Mammary epithelial cell (primary cell): ENCODE measurements at places on chromosomes 7 and 10.

DNA sequence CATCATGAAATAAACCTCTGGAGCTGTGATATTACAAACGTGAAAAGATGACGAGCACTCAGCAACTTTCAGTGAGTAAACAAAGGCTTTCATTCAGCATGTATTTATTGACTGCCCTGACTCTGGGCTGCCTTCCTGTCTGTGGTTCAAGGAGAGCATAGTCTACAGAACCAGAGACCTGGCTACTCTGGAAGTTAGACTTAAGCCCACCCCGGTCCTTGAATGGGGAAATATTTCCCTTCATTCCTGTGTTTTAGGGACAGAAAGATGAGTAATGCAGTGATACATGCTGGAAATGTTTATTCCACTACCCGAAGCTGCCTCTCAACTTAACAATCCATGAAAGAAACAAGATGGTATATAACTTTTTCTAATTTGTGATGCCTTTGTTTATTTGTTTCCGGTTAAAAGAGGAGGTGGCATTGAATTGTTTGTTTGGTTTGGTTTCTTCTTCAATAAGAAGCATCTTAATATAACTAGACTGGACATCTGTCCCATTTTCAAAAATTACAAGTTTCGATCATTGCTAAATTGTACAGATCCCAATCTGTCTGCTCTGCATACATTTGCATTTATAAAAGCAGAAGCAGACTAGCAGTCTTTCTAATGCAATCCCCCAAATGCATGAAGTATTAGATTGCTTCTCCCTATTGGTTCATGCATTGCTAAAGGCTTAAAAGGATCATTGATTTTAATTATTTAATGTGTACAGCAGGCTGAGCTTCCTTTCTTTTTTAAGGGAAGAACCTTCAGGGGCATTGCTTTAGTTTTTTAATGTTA is 57.7 kb downstream of the TRUB1 start:
- no peak for DNase-seq

DNA sequence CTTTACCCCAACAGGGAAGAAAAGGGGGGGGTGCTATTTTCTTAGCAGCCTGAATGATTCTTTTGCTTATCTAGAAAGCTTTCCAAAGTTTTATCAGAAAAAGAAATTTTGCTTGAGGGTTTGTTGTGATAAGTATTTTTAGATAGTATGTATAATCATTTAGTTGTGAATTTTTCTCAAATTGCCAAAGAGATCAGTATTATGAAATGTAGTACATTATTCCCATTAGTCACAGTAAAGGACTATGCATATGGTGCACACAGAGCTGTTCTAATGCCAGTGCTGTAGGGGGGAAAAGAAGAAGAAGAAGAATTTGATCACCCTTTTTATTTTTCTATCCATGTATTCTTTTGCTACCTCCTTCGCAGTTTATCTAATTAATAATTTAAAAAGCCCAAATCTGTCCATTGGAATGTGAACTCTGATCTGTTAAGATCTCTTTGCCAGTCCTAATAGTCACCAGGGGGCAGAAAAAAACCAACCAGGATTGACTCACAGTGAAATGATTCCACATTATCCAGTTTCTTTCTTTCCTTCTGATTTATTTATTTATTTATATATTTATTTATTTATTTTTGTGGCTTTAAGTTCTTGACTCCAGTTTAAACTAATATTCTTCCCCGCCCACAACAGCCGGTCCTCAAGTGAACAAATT is 4.7 kb downstream of the RBM20 start:
- DNase-seq = no peak

DNA sequence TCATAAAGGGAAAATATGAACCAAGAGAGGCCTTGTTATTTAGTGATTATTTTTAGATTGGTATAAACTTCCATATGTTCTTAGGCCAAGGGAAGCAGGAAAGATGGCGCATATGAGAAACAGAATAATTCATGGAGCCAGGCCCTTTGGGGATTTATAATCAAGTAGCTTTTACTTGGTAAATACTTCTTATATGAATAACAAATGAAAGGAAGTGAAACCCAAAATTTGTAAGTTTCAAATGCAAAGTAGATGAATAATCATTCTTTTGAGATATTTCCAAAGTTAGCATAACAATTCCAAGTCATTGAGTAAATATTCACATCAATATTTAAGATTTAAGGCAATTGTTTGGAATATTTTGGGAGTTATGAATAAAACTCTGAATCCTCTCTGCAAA is 13.9 kb upstream of the OPTN start:
- DNase-seq = no peak

- no peak for DNase-seq
These were observed 8.7 kb downstream of the RASGEF1A start for GRCh38 chr10:43258211-43258561.

DNA sequence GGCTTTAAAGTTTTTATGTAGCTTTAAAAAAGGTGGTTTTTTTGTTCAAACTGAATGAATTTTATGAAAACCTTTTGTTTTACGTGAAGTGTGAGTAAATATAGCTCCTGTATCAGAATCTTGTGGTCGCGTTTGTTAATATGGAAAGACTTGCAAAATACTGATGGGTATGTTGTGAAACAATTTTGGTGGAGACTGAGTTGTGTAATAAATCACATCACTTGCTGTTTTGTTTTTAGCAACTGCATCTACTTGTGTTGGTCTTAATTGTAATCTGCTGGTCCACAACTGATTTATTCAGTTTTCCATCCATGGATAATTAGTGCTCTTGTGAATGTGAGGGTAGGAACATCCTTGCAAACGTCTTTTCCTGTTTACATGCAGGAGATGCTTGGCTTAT is 10.5 kb downstream of the PLXDC2 start:
- DNase-seq = peak; percentile 62

DNA sequence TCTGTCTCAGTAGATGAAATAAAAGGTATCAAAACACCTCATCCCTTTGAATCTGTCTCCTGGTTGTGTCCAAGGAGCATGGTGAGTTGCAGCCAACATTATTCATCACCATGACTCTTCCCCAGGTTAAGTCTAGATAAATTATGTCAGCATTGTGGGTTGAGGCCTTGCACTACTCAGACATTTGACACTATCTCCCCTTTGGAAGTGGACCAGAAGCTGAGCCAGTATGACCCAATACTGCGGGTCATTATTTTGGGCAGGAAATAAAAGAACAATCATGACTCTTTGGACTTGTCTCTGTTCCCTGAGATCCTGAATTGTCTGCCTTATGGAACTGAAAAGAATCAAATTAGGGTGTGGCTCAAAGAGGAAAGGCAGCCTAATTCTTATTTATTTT is 168.2 kb upstream of the FAM171A1 start:
- DNase-seq = no peak

GRCh38 chr7:92253251-92253650 is 7.5 kb downstream of the ANKIB1 start:
- DNase-seq = no peak

DNA sequence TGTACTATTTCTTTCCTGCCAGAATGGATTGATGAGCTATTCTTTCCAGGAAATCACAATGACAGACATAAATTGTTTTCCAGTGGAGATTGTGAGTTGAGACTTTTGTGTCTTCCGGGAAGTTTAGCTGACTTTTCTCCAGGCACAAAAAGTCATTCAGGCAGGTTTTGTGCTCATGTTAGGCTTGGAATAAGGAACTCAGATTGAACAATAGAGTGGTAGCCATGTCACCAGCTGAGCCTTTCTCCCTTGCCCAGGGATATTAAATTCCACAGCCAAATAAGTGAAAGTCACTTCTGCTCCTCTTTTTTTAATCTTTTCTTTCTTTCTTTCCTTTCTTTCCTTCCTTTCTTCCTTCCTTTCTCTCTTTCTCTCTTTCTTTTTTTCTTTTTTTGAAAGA is 559.6 kb downstream of the GALNT17 start:
- no peak for DNase-seq

- no peak for DNase-seq
These were observed 251.9 kb upstream of the KCND2 start for GRCh38 chr7:120021085-120021484.

DNA sequence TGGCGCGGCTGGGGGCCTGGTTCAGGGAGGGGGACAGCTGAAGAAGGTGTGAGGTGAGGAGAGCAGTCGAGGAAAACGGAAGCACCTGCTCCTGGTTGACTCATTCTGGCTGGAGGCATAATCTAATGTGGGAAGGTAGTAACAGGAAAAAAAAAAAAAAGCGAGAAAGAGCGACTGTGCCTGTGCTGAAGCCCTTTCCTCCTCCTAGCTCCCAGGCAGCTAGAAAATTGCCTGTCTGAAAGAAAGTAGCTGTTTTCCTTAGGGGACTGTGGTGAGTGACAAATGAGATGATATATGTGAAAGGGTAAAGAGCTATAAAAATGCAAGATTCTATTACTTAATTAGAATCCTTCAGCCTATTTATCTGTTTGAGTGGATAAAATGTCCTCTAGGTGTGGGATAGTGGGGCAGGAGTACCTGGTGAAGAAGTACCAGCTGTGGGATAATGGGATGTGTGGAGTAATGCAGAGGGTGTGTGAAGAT is 4.9 kb upstream of the MEST start:
- no peak for DNase-seq

DNA sequence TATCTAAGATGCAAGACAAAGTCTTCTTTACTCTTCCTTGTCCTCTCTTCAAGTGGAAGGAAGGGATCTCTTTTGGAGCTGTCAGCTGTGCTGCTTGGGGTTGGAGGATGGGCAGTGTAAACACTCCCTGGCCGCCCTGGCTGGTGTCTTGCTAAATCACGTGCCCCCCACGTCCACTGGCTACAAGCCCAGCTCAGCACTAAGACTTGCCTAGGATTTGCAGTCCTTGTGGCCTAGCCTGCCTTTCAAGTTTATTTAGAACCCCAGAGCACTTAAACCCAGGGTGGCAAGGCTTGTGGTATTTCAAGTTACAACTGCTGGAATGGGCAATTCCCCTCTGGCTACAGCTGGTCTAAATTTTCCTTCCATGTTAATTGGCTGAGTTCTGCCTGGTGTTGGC is 272.4 kb upstream of the MYO3A start:
- no peak for DNase-seq

DNA sequence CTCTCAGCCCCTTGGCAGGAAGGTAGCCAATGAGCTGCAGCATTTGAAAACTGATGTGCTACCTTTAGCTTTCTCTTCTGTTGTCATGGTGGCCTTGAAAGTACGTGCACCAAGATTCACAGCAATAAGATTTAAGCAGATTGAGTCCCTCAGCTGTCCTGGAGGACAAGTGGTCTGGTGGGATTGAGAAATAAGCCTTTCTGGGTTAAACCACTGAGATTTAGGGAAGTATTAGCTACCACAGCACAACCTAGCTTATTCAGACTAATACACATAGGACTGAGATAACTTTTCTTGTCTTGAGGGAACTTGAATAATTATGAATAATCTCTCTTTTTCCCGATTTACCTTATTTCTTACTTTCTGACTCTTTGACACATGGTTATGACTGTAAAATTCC is 324.0 kb downstream of the PTEN start:
- DNase-seq = no peak

DNA sequence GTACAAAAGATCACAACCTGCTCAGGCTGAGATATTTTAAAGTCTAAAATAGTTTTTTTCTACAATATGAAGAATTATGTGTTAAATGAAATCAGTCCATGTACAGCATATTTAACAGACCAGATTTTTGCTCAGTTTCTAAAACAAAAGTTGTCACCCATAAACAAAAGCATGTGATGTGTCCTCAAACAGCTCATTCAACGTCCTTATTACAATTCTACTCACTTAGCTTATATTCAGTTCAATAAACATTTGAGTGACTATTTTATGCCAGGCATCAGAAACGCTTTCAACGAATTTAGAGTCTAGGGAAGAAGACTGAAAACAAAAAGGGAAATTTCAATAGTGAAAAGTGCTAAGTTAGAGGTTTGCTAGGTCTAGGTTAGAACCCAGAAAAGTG is 457.3 kb upstream of the SEMA3A start:
- no peak for DNase-seq

- peak; percentile 34 for DNase-seq
These were observed 18.5 kb downstream of the ITGB1 start for GRCh38 chr10:32939296-32940111.

GRCh38 chr10:128178302-128178958 is 52.2 kb upstream of the MKI67 start:
- DNase-seq = no peak

- DNase-seq = no peak
These were observed 84.4 kb downstream of the RUNDC3B start for GRCh38 chr7:87712571-87712970.

GRCh38 chr7:79912213-79912633 is 222.4 kb upstream of the GNAI1 start:
- DNase-seq = no peak

DNA sequence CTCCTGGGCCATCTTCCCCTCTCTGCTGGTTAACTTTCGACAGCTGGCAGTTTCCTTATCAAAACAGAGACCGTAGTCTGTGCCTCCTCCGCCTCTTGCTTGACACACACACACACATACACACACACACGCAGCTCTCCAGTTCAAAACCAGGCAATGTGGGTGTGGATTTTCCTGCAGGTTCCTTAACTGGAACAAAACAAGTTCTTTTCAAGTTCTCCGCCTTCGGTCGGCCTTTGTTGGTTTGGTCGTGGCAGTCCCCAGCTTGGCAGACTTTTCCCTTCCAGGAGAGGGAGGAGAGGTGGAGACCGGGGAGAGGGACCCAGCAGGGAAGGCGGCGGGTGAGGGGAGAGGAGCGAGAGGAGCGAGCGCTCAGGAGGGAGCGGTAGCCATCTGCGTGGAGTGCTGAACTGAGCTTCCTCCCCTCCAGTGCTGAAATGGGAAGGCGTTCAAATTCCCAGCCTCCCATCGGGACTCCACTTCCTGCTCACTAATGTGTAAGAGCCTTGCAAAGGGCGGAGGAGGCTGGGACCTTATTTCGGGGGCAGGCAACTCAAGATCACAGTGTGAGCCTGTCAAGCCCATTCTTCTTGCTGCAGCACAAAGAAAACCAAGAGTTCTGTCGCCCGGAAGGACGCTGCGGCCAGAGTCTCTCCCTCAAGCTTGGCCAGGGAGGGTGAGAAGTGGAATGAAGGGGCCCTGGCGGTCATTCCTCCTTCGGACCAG is 120.6 kb downstream of the PRPF18 start:
- peak; percentile 80 for DNase-seq

DNA sequence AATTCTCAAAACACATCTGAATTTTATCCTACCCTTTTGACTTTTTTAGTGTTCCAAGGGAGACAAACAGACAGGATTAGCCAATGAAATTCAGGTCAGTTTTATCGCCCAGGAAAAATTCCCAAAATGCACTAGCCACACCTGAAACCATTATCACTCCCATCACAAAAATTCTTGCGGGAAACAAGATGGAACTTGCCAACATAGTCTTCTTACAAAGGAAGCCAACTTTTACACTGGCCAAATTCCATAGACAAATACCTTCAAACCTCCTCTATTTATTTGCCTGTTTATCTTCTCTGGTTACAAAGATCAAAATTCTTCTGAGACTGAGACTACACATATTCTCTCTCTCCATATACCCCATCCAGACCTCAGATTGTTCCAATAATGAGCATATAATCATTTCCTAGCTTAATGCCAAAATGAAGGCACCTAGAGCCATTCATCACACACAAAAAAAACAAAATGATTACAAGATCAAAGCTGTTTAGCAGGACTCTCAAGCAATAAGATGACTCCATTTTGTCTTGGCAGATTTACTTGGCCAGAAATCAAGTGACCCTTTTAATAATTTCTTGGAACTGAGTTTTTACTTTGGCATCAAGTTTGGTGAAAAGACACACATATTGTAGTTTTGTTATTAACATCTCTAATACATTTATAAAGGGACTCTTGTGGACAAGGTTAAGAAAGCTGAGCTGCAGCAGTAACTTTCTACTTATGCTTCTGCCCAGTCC is 30.2 kb downstream of the MET start:
- peak; percentile 81 for DNase-seq
